CD4-positive, CD25-positive, alpha-beta regulatory T cell (primary cell): ENCODE measurements at places on chromosomes 7 and 10. TPM values are rescaled to one million over a fixed set of nuclear protein-coding genes. Genes with fewer than 3 reads are reported as not detected.

Gene KCNH2
- total RNA-seq = 3.5 TPM

Gene FBXL13
- not detected for total RNA-seq

Gene BICC1
- total RNA-seq = 0.20 TPM

Gene RINT1
- 25.5 TPM for total RNA-seq

Gene SPDYE8
- not detected for total RNA-seq
